BE2C (cell line): ENCODE measurements at places on chromosomes 6 and 20.

GRCh38 chr6:33317419-33317668 lies 200 bp downstream of the ZBTB22 start:
- no peak for DNase-seq

DNA sequence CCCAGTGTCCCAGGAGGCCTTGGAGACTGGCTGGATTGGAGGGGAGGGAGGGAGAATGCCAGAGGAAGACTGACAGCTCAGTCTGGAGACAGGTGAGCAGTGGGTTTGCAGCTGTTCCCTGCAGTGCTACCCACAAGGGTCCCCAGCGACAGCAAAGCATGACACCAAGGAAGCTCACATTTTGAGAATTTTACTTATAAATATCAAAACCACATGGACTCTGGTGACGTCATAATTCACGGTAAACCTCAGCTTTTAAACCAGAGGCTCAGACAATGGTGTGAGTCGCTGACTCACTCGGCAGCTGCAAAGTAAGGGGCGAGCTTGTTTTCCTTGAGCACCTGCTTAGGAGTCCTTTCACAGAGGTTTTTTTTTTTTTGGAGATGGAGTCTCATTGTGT lies 65.2 kb downstream of the THBS2 start:
- DNase-seq, result no peak

- DNase-seq, result no peak
Observed at GRCh38 chr20:38935285-38935684, 9.1 kb downstream of the FAM83D start.

- no peak for DNase-seq
Observed at GRCh38 chr20:1706079-1706478, 48.5 kb upstream of the SIRPG start.

DNA sequence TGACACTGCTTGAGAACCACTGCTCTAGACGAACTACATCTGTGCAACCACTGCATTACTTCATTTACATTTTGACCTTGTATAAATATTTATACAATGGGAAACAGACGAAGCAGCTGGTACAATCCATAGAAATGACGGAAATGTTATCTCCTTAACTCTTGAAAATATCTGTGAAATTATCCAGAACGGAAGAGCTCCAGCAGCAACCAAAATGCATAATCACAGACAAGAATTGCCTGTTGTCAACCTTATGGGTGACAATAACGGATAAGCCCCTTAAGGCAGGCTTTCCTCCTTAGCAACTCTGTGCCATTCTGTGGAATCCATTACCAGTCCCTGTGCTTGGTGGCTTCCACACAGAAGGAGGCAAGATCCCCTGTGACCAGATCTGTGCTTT lies 115.4 kb downstream of the DTNBP1 start:
- DNase-seq, result no peak

DNA sequence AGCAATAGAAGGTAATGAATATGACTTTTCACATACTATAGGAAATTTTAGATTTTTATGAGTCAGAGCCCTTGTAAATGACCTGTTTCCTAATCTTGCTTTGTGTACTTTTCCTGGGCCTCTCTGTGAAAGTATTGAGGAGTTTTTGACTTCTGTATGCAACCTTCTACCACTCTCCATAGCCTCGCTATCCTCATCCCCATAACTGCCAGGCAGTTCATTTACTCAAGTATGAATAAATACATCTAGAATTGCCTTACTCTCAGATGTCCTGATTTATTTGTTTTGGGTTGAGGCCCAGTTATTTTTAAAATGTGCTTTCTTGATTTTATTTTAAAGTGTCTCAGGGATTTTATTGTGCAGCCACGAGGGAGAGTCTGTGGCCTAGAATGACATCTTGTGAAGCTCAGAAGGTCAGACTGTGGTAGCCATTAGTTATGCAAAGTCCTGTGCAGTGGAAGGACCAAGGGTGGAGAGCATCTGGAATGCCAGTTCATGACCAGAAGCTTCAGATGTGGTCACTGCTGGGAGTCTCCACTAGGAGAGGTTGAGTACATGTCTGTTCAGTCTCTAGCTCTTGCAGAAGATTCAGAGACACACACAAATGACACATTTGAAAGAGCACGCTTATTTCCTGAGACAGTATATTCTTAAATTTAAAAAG lies 346.2 kb upstream of the IMPG1 start:
- DNase-seq, result no peak

DNA sequence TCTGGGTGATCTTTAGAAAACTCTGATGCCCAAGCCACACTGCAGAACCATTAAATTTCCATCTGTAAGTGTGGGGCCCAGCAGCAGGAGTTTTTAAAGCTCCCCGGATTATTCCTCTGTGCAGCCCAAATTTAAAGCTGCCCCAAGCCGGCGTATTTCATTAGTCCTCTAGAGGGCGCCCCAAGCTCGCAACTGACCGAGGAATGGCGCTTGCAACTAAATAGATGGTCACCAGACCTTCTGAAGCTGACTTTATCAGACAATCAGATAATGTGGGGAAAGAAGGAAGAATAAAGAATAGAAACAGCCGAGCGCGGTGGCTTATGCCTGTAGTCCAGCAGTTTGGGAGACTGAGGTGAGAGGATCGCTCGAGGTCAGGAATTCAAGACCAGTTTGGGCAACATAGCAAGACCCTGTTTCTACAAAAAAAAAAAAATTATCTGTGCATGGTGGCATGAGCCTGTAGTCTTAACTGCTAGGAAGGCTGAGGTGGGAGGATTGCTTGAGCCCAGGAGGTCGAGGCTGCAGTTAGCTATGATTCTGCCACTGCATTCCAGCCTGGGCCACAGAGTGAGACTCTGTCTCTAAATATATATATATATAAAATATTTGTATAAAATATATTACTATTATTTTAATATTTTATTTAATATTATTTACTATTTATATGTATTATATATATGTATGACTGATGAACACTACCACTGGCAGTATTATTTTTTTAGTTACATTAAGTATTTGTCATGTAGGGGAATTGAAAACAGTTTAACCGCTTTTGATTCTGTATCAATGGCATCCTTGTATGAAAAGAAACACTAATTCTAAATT lies 56.0 kb downstream of the OTOR start:
- DNase-seq, result peak; percentile 63

DNA sequence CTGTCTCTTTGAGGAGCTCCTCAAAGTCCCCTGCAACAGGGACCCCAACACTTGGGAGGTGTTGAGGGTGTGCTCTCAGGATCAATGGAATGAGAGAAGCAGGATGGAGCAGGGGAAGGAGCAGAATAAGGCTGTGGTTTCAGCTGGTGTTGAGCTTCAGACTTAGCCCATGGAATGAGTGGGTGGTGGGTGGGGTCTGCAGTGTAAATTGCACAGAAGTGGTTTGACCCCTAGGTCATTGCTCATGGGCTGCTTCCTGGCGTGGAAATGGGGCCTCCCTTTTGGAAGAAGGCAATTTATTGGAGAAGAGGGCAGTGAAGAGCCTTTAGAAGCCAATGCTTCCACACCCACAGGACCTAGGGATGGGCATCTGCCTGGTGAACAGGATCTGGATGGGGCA lies 37.0 kb upstream of the KCNG1 start:
- no peak for DNase-seq

DNA sequence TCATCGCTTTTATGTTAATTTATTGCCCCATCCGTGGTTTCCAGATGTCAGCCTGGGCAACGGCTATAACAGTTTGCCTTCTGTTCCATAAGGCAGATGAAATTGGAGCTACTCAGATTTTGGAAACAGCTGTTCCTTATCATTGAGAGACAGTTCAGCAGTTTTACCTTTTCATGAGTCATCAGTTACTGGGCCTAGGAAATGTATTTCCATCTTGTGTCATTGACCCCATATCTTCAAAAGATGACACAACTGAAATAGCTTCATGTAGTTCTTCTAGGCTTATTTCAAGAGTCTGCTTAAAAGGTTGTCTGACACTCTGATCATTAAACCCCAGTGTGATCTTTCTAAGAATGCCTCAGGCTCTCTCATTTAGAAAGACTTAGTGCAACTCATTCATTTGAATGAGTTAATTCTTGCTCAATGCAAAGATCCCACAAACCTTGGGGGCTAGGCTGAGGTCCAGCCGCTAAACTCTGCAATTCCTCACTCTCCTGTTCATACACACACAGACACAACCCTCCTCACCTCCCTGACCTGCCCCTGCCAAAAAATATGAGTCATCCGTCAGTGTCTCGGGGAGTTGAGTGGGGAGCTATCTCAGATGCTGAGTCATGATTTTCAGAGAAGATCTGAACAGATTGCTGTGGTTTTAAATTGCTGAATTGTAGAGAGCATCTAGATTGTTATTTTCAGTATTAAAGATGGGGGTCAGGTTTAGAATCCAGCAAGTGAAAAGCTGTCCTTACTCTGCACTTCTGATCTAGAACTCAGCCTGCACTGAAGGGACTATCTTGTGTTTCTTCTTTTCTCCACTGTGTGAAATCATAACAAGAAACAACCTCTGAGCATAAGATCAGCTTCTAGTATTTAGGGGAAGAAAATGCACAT lies 61.8 kb downstream of the RPP40 start:
- no peak for DNase-seq

DNA sequence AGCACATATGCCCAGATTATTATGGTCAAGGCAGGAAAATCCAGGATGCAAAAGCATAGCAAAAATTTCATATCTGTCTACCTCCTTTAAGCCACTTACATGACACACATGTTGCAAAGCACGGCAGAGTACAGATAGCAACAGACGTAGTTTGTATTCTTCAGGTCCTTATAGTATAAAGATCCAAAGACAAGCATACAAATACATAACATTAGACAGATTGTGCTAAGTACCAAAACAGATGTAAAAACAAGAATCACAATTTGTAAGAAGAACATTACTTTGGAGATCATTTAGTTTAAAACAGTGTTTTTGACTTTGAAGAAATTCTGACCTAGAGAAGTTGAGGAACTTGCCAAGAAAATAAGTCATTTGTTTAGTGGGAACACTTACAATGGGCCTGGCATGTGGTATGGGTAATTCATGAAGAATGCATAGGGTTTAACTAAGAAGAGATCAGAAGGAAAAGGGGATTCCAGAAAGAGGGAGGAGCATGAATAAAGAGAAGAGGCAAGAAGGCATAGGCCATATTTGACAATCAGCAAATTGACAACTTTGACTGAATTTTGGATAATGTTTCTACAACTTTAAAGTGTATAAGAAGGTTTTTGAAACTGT lies 30.6 kb upstream of the LMBRD1 start:
- DNase-seq, result no peak

DNA sequence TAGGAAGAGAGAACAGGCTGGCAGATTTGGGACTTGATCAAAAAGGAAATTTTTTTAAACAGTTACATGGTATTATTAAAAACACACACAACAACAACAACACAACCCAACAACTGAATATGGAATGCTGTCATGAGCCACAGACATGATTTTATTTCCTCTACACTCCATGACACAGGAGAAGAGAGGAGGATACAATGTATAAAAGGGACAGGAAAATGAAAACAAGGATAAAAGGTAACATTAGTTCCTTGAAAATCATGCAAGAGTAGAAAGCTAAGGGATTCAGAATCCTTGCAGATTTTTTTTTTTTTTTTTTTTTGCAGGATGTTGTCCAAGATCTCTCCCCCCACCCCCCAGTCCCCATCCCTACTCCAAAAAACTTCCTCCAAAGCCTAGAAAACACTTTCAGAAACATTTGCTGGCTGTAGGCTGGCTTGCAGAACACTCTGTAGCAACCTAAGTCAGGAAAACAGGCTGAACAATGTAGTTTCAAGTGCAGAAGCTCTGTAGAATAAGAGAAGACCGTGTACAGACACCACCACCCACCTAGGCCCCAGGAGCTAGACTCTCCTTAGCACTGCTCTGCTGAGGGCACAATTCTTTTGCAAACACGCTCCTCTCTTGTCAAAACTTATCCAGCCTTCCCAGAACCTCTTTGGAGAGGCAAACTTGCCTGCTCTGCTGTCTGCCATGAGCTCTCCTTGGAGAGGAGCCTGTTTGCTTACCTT lies 845 bp downstream of the ZMYND8 start:
- no peak for DNase-seq

DNA sequence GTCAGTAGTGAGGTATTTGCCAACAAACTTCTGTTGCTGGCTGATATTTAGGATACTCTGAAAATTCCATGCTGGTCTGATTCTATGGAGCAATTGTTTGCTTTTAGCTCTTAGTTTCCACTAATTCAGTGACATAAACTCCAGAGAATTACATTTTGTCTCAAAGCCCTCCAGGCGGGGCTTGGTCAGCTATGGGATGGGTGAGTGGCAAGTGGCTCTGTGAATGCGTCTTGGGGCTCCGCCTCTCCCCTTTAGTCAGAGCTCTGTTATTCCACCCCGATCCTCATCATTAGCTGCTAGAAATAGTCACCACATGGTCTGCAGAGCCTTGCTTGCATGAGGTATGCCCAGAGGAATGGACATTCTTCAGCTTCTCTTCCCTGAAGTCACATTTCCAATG lies 540.6 kb downstream of the QKI start:
- DNase-seq, result no peak

- no peak for DNase-seq
Observed at GRCh38 chr6:168301648-168302398, 17.8 kb downstream of the DACT2 start.

DNA sequence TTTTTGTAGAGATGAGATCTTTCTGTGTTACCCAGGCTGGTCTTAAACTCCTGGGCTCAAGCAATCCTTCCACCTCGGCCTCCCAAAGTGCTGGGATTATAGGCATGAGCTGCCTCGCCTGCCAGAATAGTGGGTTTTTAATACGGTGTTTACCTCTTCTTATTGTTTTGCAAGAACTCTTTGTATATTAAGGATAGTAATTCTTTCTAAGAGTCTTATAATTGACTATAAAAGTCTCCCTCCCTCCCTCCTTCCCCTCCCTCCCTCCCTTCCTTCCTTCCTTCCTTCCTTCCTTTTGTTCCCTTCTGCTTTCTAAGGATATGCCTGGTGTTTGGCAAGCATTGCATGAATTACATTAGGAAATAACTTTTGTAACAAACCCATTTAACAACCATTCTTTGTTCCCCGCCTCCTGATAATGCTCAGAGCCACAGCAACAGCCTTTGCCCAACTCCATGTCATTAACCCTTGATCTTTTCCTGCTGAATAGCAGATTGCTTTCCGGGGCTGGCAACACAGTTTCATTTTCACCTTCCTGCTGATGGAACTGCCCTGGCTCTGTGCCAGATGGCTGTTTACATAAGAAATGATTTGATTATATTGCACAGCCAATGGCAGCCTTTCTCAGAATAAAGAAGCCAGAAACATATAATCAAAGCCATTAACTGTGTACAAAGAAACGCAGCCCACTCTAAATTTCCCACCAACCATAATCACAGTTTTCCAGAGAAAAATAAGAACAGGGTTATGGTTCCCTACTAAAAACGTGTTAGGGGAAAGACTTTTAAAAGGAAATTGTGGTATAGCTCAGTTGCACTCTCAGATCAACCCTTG lies 143.7 kb upstream of the PTPN1 start:
- peak; percentile 92 for DNase-seq

DNA sequence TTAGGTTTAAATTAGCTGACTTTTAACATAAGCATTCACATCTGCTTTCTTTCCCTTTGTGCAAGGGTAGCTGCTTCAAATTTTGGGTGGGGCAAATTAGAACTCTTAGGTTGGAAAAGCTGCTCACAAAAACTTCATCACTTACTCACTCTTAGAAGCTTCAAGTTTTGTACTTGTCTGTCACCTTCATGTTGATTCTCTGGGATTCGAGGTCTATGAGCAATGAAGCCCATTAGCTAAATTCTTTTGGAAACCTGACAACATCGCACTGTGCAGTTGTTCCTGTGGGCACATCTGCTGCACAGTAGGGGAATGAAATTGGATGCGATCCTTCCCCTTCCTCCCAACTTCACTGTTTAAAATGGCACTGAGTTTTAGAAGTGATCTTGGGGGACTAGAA lies 156.1 kb downstream of the UBE3D start:
- DNase-seq, result no peak

- no peak for DNase-seq
Observed at GRCh38 chr6:30990422-30991086, 7.0 kb downstream of the MUC21 start.
